ENCODE measurements at places on chromosomes 16 and 17.

DNA sequence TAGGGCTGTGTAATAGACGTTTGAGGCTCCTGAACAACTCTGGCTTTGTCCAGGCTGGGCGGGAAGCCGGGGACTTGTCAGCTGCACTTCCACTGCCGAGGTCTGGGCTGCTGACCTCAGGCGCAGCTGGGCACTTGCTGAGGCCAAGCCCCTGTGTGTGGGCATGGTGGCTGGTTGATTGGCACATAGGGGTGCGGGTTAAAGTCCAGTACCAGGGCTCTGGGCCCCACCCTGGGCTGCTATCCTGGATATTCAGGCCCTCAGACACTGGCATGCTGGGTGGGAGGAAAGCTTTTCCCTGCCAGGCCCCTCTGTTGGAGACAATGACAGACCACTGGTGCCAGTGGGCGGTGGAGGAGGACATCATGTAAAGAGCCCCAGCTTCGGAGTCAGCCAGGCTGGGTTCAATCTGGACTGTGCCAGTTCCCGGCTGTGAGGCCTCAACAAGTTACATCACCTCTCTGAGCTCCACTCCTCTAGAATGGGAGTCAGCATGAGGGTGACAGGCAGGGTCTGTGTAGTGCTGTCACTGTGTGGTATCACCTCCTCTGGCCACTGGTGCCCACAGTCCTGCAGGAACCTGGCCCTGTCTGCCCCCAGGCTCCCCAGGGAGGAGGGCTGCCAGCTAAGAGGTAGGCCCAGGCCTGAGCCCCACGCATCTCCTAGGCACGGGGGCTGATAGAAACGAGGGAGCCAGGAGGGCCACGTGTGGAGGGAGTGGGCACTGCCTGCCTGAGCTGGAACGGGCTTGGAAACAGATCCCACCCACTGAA lies 42.5 kb downstream of the PSME3IP1 start:
- no peak for DNase-seq

- DNase-seq = no peak
Observed at GRCh38 chr16:8722025-8722348, 47.6 kb downstream of the ABAT start.

- no peak for DNase-seq
Observed at GRCh38 chr17:37107406-37108083, 158.8 kb downstream of the AATF start.

GRCh38 chr16:50826797-50827316 lies 85.0 kb downstream of the CYLD start:
- DNase-seq = no peak

GRCh38 chr16:88373927-88374492 lies 8.7 kb upstream of the ZNF469 start:
- DNase-seq = no peak

GRCh38 chr17:2022647-2023240 lies 2.4 kb downstream of the RTN4RL1 start:
- DNase-seq = no peak

DNA sequence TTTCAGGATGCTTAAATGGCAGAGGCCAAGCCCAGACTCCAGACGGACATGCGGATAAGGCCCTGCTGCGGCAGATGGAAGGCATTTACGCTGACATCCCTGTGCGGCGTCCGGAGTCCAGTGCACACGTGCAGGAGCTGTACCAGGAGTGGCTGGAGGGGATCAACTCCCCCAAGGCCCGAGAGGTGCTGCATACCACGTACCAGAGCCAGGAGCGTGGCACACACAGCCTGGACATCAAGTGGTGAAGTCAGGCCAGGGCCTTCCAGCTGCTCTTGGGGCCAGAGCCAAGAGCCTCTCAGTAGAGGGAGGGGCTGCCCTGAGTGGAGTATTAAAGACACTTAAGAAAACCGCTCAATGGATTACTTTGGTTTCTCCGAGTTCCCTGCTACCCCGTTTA lies 29.4 kb downstream of the NARF start:
- no peak for DNase-seq

DNA sequence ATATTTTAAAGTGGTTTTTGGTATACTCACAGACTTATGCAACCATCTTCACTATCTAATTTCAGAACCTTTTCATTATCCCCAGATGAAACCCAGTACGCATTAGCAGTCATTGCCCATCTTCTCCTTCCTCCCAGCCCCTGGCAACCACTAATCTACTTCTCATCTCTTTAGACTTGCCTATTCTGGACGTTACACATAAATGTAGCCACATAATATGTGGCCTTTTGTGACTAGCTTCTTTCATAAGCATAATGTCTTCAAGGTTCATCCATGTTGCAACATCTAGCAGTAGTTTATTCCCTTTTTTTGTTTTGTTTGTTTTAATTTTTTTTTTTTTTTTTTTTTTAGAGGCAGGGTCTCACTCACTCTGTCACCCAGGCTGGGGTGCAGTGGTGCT lies 28.5 kb upstream of the C17orf107 start:
- DNase-seq = no peak

GRCh38 chr16:89003831-89004208 lies 26.8 kb upstream of the CBFA2T3 start:
- no peak for DNase-seq

- no peak for DNase-seq
Observed at GRCh38 chr16:8806272-8806983, 8.8 kb downstream of the PMM2 start.

DNA sequence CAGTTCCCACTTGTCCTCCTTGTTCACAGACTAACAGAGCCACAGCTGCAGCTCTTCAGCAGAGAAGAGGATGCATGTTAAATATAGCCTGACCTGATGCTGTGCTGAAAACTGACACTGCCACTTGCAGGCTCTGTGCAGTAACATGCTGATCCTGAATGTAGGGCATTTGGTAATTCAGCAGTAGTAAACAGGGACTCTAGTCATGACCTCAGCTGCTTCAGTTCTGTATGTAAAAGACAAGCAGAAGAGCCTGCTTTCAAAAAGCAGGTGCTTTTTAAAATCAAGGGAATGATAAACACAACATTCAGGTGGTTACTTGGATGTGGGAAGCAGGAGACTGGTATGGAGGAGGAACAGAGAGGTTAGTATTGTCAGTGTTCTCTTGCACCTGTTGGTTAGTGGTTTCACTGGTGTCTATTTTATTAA lies 33.8 kb downstream of the ESRP2 start:
- no peak for DNase-seq

- no peak for DNase-seq
Observed at GRCh38 chr16:80150978-80151721, 389.6 kb upstream of the DYNLRB2 start.

DNA sequence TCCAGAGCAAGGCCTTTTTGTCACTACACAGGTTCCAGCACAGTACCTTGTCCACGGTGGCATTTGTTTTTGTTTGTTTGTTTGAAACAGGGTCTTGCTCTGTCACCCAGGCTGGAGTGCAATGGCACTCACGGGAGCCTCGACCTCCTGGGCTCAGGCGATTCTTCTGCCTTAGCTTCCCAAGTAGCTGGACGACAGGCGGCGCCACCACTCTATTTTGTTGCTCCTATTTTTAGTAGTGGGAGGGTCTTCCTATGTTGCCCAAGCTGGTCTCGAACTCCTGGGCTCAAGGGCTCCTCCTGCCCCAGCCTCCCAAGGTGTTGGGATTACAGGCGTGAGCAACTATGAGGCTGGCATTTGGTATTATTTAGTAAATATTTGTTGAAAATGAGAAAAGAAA lies 10.3 kb downstream of the MRC2 start:
- no peak for DNase-seq

DNA sequence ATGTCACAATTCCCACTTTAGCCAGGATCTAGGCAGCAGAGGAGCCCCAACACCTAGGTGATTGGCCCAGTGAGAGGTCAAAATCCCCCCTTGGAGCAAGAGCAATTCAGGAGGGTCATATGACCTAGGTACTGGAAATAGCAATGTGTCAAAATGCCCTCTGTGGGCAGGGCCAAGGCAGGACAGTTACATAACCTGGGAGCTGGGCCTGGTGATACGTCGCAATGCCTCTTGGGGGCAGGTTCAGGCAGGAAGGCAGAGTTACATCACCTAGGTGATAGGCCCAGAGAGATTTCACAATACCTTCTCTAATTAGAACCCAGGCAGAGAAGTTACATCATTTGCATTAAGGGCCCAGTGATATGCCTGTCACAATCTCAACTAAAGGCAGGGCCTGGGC lies 1906.3 kb downstream of the TP53TG3F start:
- DNase-seq = no peak

DNA sequence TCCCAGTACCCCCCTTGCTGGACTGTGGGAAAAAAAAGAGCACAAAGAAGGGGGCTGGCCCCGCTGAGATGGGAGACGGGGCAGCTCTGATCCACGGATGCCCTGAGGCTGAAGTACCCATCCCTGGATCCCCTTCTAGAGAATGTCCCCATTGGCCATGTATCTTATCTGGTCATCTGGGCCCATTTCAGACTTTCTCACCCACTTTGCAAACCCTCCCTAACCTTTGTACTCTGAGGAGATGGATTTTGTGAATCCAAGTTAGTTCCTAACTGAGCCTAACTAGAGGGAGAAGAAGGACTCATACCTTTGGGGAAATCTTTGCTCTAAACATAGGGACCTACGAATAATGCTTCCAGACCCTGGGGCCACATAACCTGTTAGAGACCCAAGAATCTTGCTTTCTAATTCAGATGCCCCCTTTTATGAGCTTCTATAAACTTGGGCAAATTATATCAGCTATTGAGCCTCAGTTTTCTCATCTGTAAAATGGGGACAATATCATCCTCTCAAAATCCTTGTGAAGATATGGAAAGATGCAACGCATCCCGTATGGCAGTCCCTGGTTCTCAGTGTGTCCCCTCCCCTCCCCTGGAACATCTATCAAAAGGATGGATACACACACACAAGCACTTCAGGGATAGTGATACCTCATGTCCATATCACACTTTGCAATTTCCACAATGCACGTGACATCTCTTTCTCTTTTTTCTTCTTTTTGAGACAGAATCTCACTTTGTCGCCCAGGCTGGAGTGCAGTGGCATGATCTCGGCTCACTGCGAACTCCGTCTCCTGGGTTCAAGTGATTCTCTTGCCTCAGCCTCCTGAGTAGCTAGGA lies 16.8 kb upstream of the FZD2 start:
- DNase-seq = no peak

DNA sequence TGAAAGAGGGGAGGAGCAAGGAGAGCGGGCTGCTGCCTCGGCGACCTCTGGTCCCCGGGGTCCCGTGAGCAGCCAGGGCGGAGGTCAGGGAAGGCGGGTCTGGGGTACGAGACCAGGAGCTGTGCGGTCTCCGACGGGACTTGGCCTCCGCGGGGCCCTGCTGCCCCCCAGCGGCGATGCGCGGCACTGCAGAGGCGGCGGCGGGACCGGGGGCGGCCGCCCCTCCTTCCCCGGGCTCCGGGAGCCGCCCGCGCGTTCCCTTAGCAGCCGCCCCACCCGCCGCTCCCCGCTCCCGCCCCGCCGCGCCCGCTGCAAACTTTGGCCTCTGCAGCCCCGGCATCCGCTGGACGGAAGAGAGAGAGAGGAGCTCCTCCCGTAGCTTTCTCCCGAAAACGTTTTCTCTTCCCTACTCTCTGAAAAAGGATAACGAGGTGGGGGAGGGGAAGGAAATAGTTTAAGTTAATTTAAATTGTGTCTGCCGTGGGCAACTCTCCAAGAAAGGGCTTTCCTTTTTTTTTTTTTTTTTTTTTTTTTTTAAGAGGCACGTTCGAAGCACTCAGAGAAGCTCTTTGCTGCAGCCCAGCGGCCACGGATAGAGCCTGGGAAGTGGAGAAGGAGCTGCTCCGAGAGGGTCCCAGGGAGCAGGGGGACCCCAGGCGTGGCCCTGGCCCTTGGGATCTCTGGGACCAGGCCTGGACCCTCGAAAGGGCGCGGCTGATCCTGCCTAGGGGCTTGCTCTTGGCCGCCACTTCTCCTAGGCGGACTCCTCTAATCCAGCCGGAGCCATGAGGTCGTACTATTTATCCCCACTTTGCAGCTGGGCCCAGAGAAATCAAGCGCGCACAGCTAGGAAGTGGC lies 43.2 kb downstream of the C16orf82 start:
- peak; percentile 65 for DNase-seq

- peak; percentile 82 for DNase-seq
Observed at GRCh38 chr17:18950944-18951905, 740 bp upstream of the SLC5A10 start.

DNA sequence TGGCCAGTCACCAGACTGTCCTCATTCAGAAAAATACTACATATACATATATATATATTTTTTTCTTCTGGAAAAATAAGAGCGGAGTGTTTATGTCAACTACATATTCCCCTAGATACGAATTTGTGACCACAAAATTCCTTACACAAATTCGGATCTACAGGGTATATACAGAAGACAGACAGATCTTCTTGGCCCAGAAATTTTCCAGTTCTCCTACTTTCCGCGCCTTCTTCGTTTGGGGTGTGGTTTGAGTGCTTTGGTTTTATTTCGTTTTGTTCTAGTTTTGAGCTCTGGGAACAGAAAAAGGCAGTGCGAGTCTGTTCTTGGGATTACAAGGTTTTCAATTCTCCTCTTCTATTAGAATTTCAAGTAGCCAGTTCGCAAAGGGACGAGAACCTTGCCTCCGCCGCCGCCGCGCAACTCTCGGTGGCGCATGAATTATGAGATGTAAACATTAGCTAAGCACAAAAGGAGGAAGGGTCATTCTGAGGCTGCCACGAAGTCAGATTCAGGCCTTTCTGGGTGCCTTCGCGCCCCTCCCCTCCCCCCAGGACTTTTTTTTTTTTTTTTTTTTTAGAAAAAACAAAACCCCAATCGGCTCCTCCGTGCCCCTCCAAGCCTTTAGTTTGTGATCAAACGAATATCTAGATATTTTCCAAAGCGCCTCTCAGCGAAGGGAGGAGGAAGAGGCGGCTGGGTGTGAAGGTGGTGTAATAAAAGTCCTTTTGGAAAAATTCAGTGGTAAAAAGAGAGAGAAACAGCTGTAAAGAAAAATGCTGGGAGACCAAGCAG lies 1.8 kb upstream of the HOXB4 start:
- no peak for DNase-seq

GRCh38 chr17:60501589-60501988 lies 24.5 kb downstream of the APPBP2 start:
- no peak for DNase-seq

DNA sequence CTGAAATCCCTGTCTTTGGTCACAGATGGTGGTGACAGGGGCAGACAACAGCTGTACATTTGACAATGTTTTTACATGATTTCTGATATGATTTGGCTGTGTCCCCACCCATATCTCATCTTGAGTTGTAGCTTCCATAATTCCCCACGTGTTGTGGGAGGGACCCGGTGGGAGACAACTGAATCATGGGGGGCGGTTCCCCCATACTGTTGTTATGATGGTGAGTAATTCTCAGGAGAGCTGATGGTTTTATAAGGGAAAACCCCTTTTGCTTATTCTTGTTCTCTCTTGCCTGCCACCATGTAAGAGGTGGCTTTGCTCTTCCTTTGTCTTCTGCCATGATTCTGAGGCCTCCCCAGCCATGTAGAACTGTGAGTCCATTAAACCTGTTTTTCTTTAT lies 353.9 kb downstream of the CPPED1 start:
- no peak for DNase-seq

- no peak for DNase-seq
Observed at GRCh38 chr16:70460737-70461261, 6.4 kb downstream of the FCSK start.

DNA sequence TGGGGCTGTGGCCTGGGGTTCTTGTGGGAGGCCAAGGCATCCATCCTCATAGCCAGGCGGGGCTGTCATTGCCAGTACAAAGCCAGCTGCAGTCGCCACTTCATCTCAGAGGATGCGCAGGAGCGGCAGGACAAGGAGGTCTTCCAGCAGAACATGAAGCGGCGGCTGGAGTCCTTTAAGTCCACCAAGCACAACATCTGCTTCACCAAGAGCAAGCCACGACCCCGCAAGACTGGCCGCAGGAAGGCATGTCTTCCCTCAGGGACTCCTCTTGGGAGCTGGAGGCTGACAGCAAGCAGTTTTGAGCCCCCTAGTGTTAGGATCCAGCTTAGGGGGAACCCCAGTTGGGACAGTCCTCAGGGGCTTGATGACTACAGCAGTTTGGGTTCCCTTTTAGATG lies 15.1 kb upstream of the PLEKHG4 start:
- no peak for DNase-seq

GRCh38 chr16:71645450-71645849 lies 19.5 kb downstream of the MARVELD3 start:
- DNase-seq = peak; percentile 20
